Activated CD4-positive, alpha-beta memory T cell treated with anti-CD3 and anti-CD28 coated beads for 36 hours (primary cell): ENCODE measurements at places on chromosomes 7 and 10. TPM values are rescaled to one million over a fixed set of nuclear protein-coding genes. Genes with fewer than 3 reads are reported as not detected.
A peak's percentile ranks its signal among the peaks of the same experiment; 100 is the strongest.

DNA sequence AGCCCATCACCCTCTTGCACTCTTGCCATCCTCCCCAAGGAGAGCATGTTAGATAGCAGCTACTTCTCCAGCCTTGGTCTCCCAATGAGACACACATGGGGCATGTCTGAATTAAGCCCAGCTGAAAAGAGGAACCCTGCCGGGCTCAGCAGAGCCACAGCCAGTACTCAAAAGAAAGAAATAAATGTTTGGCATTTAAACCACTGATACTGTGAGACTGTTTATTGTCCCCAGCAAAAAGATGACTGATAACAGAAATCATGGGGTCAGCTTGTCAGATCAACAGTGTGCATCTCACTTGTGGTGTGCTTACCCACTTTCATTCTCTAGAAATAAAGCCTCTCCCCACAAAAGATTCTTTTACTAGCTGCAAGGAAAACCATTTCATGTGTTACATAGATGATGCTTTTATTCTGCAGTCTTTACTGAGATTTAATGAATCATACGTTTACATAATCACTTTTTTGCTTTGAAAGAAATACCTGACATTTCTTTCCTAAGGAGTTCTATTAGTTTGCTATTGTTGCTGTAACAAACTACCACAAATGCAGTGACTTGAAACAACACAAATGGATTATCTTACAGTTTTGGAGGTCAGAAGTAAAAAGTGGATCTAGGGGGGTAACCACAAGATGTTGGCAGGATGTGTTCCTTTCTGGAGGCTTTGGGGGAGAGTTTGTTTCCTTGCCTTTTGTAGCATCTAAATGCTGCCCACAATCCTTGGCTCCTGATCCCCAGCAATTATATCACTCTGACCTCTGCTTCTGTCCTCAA is 20.9 kb downstream of the ANKRD7 start:
- no peak for DNase-seq

DNA sequence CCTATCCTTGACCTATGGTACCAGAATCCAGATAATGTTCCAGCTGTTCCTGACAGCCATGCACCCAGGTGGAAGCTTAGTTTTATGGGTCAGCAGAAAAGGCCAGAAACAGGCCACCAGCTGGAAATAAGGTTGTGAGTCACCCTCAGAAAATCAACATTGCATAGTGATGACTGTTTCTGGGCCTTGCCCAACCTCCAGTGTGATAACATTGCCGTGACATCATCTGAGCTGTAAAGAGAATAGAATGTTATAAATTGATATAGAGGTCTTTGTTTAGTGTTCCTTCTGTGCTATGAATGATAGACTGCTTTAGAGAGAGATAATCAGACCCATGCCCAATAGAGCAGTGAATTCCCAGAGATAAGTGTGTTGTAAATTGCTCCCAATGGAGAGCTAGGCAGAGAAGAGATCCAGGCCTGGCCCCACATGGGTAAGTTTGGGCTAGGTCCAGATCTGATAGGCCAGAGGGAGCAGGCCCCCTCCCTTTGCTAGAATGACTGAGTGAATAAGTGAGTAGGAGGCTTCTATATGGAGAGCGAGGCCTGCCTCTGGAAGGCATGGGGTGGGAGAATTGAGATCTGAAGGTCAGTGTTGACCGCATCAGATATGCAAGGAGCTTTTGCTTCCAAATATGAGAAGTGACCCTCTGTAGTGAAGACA is 14.2 kb upstream of the HPS1 start:
- DNase-seq, result no peak

- peak; percentile 91 for DNase-seq
Observed at GRCh38 chr7:23474094-23474828, 4.0 kb upstream of the IGF2BP3 start.

GRCh38 chr7:14258861-14259260 is 269.4 kb upstream of the ETV1 start:
- no peak for DNase-seq

DNA sequence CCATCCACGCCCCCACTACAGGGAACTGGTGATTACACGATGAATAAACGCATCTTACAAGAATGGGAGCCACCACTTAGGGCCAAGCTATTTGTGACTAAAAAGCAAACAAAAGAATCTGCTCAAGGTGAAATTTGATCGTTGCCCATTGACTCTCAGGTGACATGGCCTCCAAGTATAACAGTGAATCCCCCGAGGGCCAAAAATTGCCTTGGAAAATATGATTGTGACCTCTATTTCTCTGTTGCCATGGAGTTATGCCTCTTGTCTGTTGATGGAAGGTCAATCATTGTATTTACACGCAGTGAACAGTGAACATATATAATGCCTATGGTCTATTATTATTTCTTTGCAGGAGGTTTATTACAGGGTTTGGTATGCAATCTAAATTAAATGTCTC is 282.3 kb downstream of the KLF6 start:
- DNase-seq, result no peak

DNA sequence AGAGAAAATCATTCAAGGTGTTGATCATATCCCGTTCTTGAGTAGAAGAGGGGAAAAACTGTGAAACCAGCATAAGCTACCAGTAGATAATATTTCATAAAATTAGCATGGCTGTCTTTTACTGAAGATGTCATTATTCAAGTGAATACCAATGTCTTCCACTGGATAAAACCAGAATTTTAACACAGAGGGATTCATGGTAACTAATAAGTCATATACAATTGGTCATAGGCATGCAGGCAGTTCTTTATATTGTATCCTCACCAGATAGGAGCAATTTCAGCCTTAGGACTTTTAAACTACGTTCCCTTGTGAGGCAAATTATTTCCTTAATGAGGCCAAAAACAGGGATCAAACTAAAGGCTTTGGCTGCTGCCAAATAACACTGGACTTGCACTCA is 202.3 kb upstream of the PITRM1 start:
- no peak for DNase-seq

GRCh38 chr10:35089611-35090161 is 455 bp downstream of the CUL2 start:
- peak; percentile 20 for DNase-seq

- no peak for DNase-seq
Observed at GRCh38 chr10:80518807-80519360, 18.8 kb upstream of the SH2D4B start.

- DNase-seq, result no peak
Observed at GRCh38 chr10:48366261-48366660, 59.8 kb downstream of the MAPK8 start.

DNA sequence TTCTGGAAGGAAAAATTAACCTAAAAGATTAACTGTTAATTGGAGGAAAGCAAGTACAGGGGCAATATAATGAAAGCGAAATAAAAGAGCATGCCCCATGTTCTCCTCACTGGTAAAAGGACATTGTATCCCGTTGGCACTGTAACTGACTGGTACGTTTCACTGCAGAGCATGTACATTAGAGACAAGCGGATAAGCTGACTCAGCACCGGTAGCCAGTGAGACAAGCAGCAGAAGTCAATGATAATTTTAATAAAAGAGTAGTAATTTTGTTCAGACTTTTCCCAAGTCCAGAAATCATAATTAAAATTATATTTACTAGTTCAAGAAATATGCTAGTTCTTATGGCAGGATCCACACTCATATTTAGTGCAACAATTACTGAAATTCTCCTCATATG is 161.5 kb upstream of the VWC2 start:
- DNase-seq, result no peak

GRCh38 chr10:124214610-124215375 is 121.4 kb upstream of the CHST15 start:
- DNase-seq, result no peak

GRCh38 chr10:43386981-43387677 is 15.7 kb downstream of the FXYD4 start:
- DNase-seq, result no peak

GRCh38 chr10:48519481-48520183 is 85.2 kb downstream of the ARHGAP22 start:
- no peak for DNase-seq

- no peak for DNase-seq
Observed at GRCh38 chr10:73246322-73246645, 771 bp downstream of the DNAJC9 start.

DNA sequence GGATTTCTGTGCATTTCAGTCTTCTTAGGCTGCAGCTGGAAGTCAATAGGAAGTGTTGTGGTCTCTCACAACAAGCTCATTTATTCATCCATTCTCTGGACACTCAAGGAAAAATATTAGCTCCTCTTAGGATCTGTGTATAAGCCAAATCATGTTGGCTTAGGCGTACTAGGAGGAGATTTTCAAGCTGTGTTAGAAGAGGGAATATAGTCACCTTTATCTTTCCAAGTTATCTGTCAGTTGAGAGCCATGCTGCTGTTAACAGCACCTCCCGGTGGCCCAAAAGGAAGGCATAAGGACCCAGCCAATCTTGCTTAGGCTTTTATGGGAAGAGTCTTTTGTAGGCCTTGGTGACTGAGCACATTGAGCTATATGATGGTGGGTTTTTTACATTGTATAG is 220.0 kb downstream of the LRMDA start:
- DNase-seq, result no peak

DNA sequence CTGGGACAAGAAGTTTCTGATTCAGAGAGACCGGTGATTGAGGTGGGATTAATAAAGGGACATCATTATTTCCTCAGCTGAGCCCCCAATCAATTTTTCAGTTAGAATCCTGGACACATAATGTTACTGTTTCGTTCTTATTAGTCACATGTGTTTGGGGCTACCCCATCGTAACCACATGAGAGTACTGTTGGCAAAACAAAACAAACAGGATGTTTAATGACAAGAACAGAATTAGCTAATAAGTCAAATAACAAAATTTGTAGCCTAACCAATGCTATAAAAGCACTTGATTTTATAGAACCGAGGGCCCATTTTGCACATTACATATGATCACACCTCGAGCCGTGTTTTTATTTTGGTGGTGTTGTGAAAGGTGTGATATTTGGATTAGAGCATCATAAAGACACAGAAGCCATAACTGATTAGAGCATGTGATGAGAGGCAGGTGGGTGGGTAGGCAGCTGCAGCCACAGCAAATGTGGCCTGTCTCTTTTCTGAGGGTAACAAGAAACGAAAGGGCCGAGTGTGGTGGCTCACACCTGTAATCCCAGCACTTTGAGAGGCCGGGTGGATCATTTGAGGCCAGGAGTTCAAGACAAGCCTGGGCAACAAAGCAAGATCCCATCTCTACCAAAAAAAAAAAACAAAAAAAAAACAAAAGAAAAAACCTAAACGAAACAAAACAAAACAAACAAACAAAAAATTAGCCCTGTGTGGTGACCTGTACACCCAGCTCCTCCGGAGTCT is 1.8 kb upstream of the VWC2 start:
- no peak for DNase-seq

DNA sequence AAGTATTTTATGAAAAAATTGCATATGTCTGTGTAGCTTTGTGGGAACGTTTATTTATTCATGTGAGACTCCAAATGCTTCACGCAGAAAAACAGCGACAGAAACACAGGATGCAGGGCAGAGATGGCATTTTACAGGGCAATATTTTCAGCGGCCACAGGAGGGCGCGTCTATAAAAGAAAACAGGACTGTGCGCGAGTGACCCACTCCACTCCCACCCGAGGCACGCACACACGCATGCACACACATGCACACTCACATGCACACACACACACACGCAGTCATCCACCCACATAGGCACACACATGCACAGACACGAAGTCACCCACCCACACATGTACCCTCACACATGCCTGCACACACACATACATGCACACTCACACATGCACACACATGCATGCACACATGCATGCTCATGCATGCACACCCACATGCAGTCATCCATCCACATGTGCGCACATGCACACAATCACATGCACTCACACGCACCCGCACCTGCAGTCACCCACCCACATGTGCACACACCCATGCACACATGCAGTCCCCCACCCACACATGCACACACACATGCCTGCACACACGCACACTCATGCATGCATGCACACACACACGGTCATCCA is 96.3 kb downstream of the DNAJB6 start:
- DNase-seq, result peak; percentile 74

- no peak for DNase-seq
Observed at GRCh38 chr10:62379394-62379793, 5.2 kb downstream of the ZNF365 start.

DNA sequence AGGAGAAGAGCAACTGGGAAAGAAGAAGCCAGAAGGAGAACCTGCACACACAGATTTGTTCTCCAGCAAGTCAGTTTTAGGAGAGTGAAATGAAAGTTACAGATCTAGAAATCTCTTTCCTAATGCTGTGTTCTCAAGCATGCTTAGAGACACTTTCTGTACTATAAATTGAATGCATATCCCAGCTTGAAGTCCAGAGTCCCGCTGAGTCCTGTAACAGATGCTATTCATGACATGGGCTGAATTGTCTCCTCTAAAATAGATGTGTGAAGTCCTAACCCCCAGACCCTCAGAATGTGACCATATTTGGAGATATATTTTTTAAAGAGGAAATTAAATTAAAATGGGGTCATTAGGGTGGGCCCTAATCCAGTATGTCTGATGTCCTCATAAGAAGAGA is 46.9 kb upstream of the GJD4 start:
- no peak for DNase-seq

- DNase-seq, result no peak
Observed at GRCh38 chr7:2281541-2281940, 32.7 kb downstream of the SNX8 start.

DNA sequence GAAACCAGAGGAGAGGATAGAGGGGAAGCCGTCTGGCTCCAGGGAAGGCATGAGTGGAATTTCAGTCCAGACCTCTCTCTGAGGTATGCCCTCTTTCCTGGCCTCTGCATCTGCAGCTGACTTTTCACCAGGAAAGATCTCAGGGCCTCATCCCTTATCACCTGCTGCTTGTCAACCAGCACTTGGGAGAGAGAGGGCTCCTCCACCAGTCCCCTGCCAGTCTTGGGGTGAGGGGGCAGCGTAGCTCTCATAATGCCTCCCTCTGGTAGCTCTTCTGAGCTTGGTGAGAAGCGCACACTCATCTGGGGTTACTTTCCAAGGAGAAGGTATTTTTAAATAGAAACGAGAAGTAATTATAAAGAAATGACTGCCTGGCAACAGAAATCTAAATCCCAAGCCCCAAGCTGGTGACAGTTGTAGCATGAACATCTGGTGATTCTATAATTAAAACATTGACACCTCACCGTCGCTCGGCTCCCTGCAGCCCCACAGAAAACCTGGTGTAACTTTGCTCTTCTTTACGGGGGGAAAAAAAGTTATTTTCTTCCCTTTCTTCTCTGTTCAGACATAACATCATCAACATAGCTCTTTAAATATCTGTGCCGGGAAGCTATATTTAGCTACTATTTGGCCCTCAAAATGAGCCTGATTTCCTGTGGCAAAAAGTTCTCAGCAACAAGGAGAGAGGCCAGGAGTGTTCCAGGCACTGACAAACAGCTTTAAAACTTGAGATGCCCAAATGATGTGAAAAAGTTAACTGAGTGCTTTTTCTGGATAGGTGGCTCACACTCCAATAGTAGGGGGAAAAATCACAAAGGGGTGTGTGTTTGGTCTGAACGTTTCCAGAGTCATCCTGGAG is 26.9 kb downstream of the HIP1 start:
- no peak for DNase-seq

NKX1-2 gene
- total RNA-seq, result not detected

IRF5 gene
- total RNA-seq, result 22.9 TPM

SYT15B gene
- 0.19 TPM for total RNA-seq

PON1 gene
- total RNA-seq, result not detected

ZNF12 gene
- 14.9 TPM for total RNA-seq

HTR5A gene
- not detected for total RNA-seq

SPAG6 gene
- 0.24 TPM for total RNA-seq
